ENCODE measurements at places on chromosomes 5 and 9.

DNA sequence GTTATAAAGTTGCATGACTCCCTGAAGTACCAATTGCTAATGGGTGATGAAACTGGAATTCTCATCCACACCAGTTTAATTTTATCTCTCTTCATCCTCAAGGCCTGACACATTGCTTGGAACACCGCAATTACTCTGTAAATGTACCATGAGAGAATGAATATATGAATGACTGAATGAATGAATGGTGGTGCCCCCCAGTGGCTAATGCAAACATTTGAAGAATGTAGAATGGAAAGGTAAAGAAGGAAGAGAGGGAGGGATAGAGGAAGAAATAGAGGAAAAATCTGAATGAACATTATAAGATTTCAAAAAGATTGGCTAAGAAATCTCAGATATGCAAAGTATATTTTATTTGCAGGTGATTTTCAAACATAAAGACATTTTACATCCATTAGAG is 13.1 kb downstream of the PAPPA start:
- no peak for DNase-seq

DNA sequence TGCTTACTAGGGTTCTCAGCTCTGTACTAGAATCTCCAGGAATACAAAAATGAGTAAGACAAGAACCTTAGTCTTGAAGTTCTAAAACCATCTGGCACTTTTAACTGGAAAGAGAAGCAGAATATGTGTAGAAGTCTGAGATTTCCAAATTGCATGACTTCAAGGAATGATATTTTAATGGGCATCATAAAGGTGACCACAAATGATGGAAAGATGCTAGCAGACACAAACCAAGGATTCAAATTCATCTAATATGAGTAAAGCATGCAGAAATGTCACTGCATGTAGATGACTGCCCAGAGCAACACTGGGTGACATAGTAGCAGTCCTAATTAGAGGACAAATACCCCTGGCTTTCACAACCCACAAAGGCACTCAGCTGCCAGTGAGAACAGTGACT is 117.2 kb downstream of the RPS23 start:
- DNase-seq: no peak

DNA sequence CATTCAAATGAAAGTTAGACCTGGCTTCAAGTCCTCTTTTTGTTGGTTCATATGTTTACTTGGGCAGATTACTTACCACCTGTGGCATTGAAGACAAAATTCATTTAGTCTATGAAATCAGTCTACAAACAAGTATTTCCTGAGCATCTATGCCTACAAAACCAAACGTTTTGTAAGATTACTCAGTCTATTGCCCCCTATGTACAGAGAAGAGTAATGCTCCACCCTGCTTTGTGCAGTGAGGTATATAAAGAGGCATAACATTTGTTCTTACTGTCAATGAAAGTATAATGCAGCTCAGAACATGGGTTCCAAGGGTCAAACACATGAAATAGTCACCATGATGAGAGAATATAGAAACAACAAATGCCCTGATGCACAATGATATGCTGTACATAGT is 580.7 kb downstream of the KIF4B start:
- DNase-seq: no peak

- no peak for DNase-seq
Observed at GRCh38 chr5:151180291-151180690, 22.7 kb upstream of the ANXA6 start.

DNA sequence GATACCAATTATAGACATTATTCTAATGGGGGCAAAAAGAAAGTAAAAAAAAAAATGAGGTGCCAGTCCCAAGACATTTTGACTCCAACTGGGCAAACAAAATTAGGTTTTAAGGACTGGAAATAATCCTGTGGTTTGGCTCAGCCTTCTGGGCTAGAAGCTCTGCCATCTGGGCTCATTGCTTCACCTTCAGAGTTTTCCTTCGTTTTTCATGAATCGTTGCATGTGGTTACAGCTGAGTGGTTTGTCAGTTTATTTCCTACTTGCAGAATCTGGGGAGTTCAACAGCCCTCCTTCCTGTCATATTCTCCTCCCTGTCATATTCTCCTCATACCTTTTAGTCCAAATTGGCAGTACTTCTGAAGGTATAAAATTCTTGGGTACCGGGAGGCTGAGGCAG is 12.0 kb downstream of the UGT3A2 start:
- DNase-seq: no peak

- no peak for DNase-seq
Observed at GRCh38 chr9:106283769-106284168, 579.2 kb upstream of the ZNF462 start.

DNA sequence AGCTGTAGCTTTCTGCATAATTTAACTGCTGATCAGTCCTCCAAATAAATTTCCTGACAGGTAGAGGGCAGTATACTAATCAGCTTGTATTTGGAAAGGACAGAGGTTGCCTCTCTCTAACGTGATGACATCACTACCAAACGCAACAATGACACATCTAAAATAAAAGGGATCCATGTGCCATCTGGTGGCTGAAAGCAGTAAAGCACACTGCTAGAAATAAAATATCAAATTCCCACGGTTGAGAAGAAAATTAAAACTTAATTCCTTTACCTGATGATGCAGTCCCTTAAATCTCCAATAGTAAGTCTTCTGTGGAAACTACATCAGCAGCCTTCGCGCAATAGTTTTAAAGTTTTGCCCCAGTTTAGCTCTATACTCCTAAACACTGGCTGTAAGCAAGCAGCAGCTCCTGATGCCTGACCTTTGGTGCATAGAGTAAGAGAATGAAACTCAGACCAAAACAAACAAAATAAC is 54.5 kb downstream of the DIAPH1 start:
- peak; percentile 8 for DNase-seq

DNA sequence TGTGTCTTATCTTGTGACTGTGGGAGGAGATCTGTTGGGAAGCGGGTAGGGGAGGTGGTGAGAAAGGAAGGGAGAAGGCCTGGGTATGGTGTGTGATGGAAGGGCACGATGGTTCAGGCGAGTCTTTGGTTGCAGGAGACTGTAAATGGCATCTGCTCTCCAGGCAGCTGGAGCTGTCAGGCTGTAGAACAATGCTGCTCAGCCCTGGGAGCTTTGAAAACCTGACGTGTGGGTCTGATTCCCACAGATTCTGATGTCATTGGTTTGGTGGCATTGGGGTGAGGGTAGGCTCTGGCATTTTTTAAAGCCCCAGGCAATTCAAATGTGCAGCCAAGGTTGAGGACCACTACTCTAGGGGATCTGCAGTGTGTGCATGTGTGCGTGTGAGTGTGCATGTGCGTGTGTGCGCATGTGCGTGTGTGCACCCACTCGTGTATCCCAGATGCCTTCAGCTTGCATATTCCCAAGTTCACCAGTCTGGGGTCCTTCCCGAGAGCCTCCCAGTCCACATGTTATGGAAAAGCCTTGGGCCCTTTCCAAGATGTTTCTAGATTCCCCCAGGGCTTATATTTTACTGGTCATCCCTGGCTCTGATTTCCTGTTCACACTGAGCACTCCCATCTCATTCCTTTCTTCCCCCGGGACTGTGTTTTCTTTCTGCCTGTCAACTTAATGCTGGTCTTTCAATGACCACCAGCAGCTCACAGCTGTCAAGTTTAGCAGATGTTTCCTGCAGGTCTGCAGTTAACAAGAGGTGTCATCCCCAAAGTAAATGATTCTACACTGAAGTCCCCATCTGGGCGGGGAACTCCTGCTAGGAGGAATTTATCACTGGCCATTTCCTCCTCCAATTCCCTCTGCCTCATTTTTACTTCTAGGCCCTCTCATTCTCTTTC is 34.0 kb downstream of the BOD1 start:
- DNase-seq: no peak

- no peak for DNase-seq
Observed at GRCh38 chr9:98612061-98612752, 96.5 kb downstream of the GABBR2 start.

- no peak for DNase-seq
Observed at GRCh38 chr5:39515881-39516280, 91.1 kb upstream of the DAB2 start.

- no peak for DNase-seq
Observed at GRCh38 chr9:124741149-124741548, 30.0 kb downstream of the NR6A1 start.

- no peak for DNase-seq
Observed at GRCh38 chr5:22432905-22433304, 420.2 kb downstream of the CDH12 start.

DNA sequence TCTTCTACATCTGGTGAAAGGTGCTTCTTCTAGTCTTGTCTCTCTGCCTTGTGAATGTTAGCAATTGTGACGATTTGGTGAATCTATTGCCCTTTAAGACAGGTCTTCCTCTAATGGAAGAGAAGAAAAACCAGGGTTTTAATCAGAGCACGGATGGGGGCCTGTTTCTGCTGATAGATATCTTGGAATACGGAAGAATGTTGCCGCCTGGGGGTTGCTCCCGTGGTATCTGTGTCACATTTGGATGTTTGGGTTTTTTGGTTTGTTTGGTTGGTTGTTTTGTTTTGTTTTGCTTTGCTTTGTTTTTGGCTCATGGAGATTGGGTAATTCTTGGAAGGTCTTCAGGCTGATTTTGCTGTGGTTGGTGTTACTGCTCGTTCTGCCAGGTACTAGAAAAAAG is 9.7 kb upstream of the SLC1A3 start:
- DNase-seq: no peak

- DNase-seq: no peak
Observed at GRCh38 chr5:125375143-125375542, 628.7 kb upstream of the ZNF608 start.

DNA sequence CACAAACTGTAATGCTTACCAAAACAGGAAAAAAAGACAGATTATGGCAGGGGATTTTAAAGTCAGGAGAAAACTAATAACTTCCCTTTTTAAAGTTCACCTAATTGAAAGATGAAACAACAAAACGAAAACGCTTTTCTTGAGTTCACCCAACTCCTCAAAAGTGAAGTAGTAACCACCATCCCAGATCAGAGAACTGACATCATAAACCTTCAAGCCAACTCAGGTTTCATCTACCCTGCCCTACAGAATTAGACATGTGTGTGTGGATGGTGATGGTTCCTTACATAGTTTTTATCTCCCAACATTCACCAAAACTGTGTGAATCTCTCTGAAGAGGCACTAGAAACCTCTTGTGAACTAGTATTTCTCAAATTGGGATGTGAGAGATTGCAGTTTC is 195.2 kb upstream of the PTGER4 start:
- no peak for DNase-seq

- DNase-seq: no peak
Observed at GRCh38 chr5:170408226-170408625, 19.1 kb upstream of the KCNMB1 start.

GRCh38 chr5:4065472-4066320 is 470.1 kb downstream of the IRX1 start:
- no peak for DNase-seq

DNA sequence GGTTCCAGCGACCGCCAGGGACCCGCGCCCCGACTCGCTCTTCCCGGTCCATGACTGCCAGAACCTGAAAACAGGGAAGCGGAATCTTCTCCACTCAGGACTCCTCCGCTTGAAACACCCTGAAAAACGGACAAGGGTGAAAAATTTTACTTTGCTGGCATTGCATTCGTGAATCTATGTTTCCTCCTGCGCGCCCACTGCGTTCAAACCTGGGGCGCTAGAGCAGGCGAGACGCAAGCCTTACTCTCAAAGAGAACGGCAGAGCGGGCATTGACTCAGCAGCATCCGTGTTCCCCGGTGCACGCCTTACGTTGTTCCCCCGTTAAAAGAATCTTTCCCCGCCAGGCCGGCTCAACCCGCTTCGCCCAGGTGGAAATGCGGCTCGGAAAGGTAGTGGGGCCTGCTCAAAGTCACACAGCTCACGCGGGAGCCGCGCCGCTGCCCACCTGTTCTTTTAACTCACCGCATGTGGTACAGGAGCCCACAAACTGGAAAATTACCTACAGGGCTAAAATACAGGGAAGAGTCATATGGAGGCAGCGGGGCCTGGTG is 999 bp upstream of the DRD1 start:
- DNase-seq: no peak

- no peak for DNase-seq
Observed at GRCh38 chr5:166342402-166342801, 1949.0 kb upstream of the WWC1 start.

- no peak for DNase-seq
Observed at GRCh38 chr9:98766586-98766985, 29.8 kb downstream of the ANKS6 start.

DNA sequence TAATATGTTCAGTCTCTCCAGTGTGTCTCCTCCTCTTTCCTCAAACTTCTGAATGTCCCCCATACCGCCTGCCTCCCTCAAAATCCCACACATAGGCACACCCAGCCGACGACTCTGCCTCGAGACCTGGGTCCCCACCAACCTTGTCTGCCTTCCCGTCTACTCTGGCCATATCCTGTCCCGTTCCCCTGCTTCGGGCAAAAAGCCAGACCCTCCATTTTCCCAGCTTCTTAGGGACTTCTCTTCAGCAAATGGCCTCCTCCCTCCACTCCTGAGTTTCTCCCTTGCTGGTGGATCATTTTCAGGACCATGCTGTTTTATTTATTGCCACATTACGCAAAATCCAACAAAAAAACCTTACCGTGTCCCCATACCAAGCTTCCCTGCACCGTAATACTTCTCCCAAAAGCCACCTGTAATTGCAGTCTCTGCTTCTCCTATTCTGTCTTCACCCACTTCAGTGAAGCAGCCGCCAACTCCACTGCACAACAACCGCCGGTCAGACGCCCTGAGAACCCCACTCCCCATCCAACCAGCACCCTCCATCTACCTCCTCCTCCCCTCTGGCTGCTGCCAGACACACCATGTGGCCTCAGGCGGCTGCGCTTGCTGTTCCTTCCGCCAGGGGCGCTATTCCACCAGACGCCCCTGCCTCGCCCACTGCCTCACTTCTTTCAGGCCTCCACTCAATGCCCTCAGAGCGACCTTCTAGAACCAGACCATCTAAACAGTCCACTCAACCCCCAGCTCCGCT is 117.0 kb downstream of the TRPM6 start:
- no peak for DNase-seq

GRCh38 chr5:68010740-68011139 is 204.8 kb upstream of the PIK3R1 start:
- no peak for DNase-seq

DNA sequence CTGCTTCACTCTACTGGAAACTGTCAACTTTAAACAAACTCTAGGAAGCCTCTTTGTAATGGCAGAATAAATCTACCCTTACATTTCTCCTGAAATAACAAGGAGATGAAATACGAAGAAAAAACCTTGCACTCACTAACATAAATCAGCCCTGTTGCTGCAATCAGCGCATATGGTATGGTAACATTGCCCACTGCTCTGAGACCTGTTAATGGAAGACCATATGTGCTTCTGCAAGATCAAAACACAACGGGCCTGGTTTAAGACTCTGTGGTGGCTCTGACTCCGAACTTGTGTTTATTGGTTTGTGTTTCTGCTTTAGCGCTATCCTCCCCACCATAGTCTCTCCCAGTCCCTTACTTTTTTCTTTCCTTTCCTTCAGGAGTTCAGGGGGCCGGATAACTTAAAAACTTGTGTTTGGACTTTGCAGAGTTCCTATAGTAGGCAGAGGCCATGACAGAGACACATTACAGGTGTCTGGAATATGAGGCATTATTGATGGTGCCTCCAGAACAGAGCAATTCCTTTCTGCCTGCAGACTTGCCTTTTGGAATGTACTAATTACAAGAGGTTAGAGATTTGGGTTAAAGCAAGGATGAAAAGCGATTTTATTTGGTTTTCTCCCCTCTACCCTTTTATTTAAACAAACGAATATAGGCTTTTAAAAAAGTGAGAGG is 110.8 kb downstream of the PSAT1 start:
- no peak for DNase-seq
